ENCODE measurements at places on chromosomes 5 and 9.
A peak's percentile ranks its signal among the peaks of the same experiment; 100 is the strongest.

GRCh38 chr9:116436121-116436520 is 251.0 kb upstream of the TRIM32 start:
- DNase-seq: no peak

DNA sequence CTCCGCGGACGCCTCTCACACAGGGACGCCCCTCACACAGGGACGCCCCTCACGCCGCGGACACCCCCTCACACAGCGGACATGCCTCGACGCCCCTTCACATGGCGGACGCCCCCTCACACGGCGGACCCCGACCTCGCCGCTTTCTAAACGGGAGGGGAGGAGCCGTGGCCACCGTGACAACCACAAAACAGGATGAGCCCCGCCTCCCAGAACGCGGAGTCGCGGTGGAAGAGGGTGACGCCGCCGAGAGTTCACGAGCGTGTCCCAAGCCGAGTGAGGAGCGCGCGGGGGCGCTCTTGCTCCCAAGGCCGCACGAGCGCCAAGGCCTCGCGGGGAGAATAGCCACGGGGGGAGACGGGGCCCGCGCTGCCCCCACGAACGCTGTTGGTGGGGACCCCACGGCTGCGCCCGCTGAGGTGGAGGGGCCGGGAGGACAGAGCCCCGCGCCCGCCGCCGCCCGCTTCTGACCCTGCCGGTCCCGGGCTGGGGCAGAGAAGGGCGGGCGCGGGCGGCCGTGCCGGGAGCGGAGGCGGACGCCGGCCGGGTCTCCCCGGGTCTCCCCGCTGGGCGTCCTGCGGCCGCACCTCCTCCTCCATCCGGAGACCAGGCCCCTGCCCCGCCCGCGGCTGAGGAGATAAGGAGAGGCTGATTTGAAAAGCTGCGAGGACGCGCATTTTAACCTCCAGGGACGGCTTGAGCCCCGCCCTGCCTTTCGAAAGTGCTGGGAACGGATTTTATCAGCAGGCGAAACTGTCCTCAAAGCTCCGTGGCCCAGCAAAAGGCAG is 3.9 kb upstream of the NKD2 start:
- peak; percentile 53 for DNase-seq

- no peak for DNase-seq
These were observed 33.7 kb downstream of the AP3S1 start for GRCh38 chr5:115875447-115875846.

DNA sequence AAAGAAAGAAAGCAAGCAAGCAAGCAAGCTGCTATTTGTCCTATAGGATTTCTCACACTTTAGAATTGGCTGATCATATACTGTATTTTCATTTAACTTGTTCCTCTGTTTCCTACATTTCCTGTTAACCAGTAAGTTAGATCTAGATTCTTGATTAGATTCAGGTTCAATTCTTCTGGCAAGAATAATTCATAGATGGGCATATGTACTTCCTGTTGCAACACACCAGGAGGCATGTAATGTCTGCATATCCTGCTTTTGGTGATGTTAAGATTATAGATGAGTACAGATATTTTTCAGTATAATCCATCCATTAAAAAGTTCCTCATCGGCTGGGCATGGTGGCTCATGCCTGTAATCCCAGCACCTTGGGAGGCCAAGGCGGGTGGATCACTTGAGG is 10.8 kb upstream of the KIF27 start:
- DNase-seq: no peak

GRCh38 chr9:36441966-36442365 is 41.9 kb upstream of the RNF38 start:
- DNase-seq: no peak

- DNase-seq: no peak
These were observed 168.2 kb downstream of the DAB2IP start for GRCh38 chr9:121819428-121820231.

DNA sequence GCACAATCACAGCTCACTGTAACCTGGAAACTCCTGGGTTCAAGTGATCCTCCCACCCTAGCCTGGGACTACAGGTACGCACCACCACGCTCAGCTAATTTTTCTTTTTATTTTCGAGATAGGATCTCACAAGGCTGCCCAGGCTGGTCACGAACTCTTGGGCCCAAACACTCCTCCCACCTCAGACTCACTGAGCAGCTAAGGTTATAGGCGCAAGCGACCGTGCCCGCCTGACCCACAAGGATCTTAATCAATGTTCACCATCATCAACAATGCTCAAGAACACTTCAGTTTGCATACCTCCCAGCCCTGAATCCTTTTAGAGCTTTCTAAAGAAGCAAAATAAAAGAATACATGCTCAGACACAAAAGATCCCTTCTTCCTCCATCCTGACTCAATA is 13.2 kb downstream of the ETF1 start:
- DNase-seq: no peak
